HEK293T (cell line): ENCODE measurements at places on chromosomes 3 and 15.

DNA sequence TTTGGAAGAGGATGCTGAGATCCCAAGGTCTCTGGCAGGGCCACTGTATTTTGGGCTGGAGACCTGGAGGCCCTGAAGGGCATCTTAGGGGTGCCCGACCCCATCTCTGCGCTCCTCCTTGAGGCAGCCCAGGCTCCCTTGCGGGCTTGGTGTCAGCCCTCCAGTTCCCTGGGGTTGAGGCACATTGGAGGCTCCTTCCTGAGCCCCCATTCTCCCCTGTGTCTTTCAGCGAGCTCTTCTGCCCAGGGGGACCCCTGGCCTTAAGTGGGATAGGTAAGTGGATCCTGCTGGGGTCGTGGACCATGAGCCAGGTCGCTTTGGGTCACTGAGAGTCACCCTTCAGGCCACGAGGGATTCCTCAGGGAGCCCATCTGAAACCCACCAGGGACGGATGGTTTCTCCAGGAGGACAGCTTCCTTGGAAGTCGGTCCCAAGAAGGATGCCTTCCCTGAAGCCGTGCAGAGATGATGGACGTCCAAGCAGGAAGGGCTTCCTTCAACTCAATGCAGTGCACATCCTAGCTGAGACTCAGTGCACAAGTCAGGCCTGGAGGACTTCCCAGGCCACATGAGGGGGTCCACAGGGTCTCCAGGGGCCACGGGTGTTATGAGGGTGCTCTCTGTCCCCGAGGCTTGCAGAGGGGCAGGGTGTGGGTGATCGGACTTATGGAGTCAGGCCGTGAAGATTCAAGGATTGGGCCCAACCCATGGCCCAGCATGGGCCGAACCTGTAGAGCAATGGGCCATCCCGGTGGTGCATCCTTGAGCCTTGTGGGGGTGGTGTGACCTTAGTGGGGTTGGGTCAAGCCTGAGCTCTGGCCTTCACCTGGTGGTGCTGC, 224.3 kb downstream of the SNRPN start:
- no peak for DNase-seq

DNA sequence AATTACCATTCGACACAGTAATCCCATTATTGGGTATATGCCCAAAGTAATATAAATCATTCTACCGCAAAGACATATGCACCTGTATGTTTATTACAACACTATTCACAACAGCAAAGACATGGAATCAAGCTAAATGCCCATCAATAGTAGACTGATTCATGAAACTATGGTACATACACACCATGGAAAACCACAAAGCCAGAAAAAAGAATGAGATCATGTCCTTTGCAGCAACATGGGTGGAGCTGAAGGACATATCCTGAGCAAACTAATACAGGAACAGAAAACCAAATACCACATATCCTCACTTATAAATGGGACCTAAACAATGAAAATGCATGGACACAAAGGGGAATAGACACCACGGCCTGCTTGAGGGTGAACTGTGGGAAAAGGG, 11.1 kb upstream of the MCF2L2 start:
- no peak for DNase-seq

GRCh38 chr15:64739156-64739555, 36.2 kb downstream of the RBPMS2 start:
- DNase-seq = no peak

GRCh38 chr15:88835646-88836045, 32.4 kb downstream of the ACAN start:
- DNase-seq = no peak

- no peak for DNase-seq
Observed at GRCh38 chr3:144127700-144128099, 156.1 kb downstream of the DIPK2A start.

DNA sequence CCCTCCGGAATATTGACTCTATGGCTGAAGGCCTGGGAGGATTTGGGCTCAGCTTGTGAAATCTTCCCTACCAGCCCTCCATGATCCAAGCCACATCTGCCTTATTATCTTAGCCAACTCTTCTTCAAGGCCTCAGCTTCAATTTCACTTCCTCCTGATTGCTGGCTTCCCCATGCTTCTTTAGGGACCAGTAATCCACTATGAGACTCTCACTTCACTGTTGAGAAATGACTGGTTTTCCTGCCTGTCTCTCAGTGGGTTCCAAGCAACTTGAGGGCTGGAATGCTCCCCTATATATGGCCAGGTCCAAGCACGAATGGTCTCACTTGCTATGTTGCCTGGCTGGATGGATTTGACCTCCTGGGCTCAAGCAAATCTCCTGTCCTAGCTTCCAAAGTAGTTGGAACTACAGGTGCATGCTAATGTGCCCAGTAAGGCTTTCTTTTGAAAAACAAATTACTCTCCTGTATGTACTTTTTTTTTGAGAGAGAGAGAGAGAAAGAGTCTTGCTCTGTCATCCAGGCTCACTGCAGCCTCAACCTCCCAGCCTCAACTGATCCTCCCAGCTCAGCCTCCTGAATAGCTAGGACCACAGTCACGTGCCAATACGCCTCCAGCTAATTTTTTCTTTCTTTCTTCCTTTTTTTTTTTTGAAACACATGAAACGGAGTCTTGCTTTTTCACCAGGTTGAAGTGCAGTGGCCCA, 7.9 kb upstream of the PIK3CB start:
- no peak for DNase-seq

- no peak for DNase-seq
Observed at GRCh38 chr3:179852142-179852905, 184.4 kb downstream of the PEX5L start.

GRCh38 chr15:69013726-69014406, 629 bp upstream of the NOX5 start:
- DNase-seq = no peak

- no peak for DNase-seq
Observed at GRCh38 chr3:36840453-36840921, 76.1 kb upstream of the DCLK3 start.

GRCh38 chr15:94359716-94360115, 128.4 kb downstream of the MCTP2 start:
- DNase-seq = no peak

DNA sequence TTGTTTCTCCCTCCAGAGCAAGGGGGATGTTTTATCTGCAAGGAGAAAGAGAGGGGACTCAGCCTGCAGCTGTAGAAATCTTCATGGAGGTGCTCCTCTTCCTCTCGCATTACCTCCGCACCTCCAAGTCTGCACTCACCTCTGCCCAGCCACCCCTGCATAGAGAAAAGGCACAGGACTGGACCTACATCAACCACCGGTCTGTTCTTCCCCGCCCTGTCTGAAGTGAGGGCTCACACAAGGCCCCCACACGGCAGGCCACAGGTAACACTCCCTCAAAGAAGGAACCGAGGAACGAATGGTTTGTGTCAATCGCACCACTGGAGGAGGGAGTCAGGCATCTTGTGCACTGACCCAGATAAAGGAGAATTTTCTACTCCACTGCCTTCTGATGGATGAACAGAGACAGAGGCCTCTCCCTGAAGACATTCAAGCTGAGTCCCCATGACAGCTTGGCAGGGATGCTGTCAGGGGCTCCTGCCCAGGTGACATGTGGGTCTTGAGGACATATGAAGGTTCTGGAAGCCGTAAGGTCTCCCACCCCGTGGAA, 260.3 kb downstream of the XXYLT1 start:
- no peak for DNase-seq

- no peak for DNase-seq
Observed at GRCh38 chr3:111368056-111368455, 173.9 kb upstream of the CD96 start.

- no peak for DNase-seq
Observed at GRCh38 chr3:54045061-54045815, 77.1 kb upstream of the CACNA2D3 start.

- DNase-seq = no peak
Observed at GRCh38 chr3:129618186-129618820, 11.8 kb upstream of the PLXND1 start.

DNA sequence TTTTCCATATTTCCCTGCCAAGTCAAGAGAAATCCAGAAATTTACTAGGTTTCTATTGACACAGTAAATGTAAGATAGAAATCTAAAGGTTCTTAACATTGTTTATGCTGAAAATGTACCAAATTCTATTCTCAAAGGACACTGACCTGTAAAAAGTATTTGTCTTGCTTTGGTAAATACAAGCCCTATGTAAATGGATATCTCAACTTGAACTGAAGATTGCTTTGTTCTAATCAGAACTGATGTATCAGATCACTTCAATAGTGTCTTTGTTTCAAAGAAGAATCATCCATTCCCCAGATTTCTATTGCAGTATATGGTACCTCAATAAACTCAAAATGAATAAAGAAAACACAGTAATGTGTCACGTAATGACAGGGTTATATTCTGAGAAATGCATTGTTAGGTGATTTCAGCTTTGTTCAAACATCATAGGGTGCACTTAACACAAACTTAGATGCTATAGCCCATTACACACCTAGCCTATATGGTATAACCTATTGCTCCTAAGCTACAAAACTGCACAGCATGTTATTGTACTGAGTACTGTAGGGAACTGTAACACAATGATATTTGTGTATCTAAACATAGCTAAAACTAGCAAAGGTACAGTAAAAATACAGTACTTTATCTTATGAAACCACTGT, 143.5 kb upstream of the NECTIN3 start:
- no peak for DNase-seq

DNA sequence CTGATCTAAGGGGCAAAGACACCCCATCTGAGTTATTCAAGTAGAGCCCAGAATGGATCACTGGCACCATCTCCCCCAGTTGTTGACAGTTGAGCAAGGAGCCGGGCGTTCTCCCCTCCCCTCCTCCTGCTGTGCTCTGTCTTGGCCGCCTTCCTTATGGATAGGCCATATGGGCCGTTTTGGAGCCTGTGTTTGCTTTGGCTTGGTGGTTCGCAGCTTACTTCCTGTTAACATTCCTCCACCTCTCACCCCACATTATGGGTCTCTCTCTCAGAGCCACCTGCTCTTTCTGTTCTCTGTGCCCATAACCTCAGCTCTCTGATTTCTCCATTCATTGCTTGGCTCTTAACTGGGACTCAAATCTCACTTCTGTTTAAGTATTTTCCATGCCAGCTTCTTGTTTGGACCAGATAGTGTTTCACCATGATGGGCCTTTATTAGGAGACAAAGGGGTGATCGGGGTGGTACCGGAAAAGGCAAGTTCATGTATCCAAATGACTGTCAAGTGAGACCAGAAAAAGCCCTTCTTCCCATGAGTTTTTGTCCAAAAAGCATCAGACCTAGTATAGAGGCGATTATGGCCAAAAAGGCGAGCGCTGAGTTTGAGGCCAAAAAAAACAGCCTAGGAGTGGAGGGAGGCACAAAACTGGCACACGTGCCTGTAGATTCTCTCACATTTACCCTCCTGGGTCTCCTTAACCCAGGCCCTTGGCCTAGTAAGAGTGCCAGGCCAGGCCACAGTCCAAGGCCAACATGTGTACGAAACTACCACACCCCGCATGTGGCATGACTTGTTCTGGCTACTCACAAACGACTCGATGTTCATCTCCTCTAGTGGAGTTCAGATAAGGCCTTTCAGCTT, 62.6 kb downstream of the DUT start:
- no peak for DNase-seq

DNA sequence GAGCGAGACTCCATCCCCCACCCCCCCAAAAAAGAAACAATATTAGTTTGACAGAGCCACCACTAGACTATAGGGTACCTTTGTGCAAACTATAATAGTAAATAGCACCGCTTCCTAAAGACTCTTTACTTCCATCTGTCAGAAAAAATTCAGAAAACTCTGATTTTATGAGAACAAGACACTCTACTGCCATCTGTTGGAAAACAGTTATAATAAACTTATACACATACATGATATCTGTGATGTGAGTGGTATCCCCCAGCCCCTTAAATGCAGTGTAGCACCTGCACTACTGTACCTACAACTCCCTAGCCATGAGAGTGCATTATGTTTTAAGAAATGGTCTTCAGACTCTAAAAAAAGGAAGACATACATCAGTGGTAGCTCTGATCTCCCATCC, 47.1 kb upstream of the CTDSPL start:
- peak; percentile 23 for DNase-seq

DNA sequence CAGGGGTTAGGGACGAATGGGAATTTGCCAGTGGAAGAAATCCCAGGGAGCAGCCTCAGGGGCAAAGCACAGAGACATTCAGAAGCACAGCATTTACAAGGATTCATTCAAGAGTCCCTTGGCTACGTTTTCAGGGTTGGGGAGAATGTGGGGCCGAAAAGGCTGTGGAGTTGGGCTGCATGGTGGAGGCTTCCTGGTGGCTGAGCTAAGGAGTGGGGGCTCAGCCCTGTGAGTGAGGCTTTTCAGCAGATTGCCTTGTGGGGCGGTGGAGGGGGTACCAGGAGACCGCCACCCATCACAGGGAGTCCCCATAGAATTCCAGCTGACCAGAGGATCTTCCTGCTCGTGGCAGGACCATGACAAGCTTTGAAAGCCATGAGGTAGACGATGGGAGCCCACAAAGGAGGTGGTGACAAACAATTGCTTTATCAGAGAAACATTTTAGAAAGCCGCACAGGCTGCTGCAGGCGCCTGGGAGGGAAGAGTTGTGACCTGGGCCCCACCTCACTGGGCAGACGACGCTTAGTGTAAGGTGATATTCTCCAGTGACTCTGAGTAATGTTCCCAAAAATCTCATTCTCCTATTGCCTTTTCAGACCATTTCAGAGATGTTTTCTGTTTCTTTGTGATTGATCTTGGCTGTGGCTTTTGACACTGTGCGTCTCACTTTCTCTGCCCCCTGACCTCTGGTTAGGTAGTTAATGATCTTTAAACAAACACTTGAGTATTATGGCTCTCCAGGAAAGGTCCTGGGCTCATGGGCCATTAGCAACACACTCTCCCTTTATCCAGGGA, 128.0 kb downstream of the DNAJB8 start:
- DNase-seq = peak; percentile 23

GRCh38 chr15:37876900-37877299, 57.5 kb upstream of the TMCO5A start:
- DNase-seq = no peak

- DNase-seq = no peak
Observed at GRCh38 chr3:151034303-151034702, 51.2 kb upstream of the MED12L start.

DNA sequence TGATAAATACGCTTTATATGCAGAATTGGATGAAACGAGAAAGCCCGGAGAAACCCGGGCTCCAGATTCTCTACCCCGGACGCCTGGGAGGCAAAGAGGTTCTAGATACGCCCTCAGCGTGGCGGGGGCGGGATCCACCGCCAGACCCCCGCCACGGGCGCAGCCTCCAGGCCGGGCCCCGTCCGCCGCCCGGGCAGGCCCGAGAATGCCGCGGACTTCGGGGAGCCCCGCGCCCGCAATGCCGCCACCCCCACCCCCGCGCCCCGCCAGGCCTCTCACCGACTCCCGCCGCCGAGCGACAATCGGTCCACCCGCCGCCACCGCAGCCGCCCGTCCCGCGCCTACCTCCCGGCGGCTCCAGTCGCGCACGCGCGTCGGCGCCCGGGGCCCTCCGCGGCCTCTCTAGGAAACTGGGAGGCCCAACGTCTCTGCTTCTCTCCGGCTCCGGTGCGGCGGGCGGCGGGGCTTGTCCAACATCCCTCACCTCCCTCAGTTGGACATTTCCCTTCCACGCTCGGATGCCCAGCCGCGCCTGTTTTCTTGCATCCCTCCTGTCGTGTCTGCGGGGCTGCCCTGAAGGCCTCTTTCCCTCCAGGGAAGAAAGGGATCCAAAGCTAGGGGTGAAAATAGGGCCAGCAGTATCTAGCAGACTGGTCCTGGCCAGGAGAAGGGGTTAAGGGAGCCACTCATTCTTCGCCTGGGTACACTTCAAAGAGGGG, at the start of gene ZNF445:
Gene ZNF445 (minus strand): TSS at position 359 of the 719 bp plus-strand sequence. CDS start 22,121 bp downstream, outside the sequence.
- peak; percentile 88 for DNase-seq
